ENCODE measurements at places on chromosomes 2 and 18.

- no peak for DNase-seq
These were observed 20.9 kb downstream of the NAPG start for GRCh38 chr18:10546557-10547300.

DNA sequence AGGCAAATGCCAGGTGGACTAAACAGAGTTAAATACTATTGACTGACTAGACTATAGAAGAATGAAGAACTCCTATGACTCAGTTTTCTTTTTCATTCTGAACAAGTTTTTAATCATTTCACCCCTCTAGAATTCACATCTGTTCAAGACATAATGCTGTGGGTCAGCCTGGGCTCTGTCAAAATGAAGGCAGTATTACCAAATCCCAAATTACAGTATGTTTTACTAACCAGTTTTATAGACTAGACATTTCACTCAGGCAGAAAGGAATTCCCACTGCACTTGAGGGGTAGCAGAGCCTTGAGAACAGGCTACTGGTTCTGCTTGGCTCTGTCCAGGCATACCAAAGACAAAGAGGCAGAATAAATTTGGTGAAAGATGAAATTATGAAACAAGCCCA, 511.7 kb downstream of the EPHA4 start:
- DNase-seq = no peak

- DNase-seq = no peak
These were observed 56.1 kb upstream of the C2orf15 start for GRCh38 chr2:99085421-99085820.

DNA sequence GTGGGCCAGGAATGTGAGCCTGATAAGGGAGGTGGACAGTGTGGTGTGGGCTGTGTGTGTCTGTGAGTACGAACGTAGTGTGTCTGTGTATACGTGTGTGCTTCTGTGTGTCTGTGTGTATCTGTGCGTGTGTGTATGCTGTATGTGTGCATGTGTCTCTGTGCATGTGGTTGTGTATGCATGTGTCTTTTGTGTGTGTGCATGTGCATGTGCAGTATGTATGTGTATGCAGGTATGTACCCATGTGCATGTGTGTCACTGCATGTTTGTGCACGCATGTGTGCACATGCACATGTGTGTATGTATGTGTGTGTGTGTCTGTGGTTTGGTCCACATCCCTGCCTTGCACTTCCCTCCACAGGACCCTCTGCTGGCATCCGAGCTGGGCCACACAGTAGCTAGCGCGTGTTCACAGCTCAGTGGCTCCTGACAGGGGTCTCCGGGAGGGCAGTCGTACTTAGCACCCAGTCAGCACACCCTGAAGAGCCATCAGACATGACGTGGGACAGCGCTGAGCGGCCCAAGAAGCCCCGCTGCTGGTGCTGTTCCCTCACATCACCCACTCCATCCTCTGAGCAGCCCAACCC, 114.3 kb downstream of the CELF4 start:
- no peak for DNase-seq

GRCh38 chr2:165274698-165275097, 35.5 kb downstream of the SCN2A start:
- no peak for DNase-seq

DNA sequence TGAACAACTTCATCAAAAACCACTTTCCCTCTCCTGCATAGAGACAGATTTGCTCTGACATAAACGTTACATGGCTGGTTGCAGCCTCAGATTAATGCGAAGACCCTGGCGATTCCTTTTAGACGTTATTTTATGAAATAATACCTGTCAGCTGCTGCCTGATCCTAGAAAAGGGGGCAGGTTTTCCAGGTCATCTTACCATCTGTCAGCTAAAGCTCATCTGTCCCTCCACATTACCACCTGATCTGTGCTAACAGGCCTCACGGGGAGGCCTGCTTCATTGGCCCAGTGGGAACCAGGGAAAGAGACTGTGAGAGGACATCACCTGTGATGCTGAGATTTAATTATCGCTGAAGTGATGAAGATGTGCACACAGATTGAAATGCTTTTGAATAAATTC, 261.0 kb downstream of the ARHGAP15 start:
- no peak for DNase-seq

GRCh38 chr2:18209934-18210639, 331.6 kb downstream of the KCNS3 start:
- no peak for DNase-seq
